Panc1 (cell line): ENCODE measurements at places on chromosomes 3 and 15. TPM values are rescaled to one million over a fixed set of nuclear protein-coding genes. Genes with fewer than 3 reads are reported as not detected.

DNA sequence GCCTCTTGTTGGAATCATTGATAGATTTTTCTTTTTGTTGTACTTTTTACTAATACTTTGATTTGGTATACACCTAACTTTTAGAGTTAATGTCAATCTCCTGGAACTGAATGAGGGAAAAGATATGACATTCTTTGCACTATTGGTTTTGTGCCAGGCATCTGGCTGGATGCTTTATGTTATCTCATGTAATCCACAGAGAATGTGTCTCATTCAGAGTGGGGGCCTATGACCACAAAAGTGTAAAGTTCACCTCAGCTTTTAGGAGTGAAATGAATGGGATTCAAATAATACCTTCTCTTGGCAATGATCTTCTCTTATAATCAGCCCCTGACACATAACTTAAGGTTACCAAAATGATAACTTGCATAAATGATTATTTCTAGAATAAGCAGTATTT, 329.1 kb upstream of the ROPN1 start:
- DNase-seq, result no peak

- DNase-seq, result no peak
Measured at GRCh38 chr3:187630404-187630803, 39.8 kb downstream of the SST start.

- DNase-seq, result no peak
Measured at GRCh38 chr3:84100861-84101260, 857.9 kb upstream of the CADM2 start.

DNA sequence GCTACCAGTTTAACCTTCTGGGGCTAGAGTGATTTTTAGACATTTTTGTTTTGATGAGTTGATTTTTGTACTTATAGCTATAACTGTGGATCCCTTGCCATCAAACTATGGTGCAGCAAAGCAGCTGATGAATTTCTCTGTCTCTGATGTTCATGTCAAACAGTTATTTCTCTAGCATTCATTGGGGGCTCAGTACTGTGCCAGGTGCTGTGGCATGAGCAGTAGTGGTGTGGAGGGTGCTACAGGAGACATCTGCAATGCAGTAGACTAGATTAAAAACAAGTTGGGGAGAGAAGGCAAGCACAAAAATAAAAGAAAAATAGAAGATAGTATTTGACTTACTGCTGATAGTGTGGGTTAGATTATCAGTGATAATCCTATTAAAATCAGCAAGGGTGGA, 95.3 kb downstream of the AKAP13 start:
- no peak for DNase-seq

Gene REC114
- total RNA-seq, result not detected

DNA sequence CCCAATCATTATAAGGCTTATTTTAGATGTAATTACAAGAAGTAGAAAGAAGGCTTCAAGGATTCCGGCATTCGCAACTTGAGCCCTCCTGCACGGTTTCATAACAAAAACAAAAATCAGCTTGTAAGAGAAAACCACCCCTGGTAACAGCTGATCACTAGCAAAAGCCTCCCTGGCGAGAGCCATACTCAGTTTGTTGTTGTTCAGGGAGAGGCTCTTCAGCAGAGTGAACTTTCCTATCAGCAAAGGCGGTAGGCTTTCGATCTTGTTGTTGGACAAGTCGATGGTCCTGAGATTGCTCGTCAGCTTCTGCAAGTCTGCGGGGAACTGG, 710 bp downstream of the LRRC57 start:
- peak; percentile 5 for DNase-seq

GRCh38 chr3:131178710-131179375, 152.2 kb downstream of the NEK11 start:
- no peak for DNase-seq

Gene ACKR2
- total RNA-seq, result not detected

Gene CCDC39
- total RNA-seq, result not detected

GRCh38 chr3:55622116-55622515, 135.0 kb upstream of the WNT5A start:
- DNase-seq, result no peak

DNA sequence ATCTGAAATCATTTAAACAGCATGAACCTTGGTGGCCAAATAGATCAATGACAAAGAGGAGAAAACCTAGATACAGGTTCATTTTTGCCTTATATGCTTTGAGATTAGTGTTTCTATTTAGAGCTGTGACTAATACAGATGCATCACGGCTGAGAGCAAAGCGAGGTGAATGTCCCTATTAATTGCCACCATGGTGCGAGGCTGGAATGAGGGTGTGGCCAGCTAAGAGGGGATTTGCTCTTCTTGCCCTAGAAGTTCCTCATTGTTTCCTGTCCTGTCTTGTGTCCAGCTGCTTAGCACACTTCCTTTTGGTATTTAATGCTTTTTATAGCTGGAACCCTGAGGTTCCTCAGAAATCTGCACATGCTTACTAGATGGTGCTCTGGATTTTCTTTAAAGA, 339.1 kb upstream of the RGMA start:
- DNase-seq, result no peak

Gene GOLGA8T
- not detected for total RNA-seq

- no peak for DNase-seq
Measured at GRCh38 chr3:195169011-195169649, 101.8 kb downstream of the XXYLT1 start.

GRCh38 chr15:70132139-70132538, 34.4 kb upstream of the TLE3 start:
- DNase-seq, result no peak

Gene CCDC13
- total RNA-seq, result 0.82 TPM
